Activated naive CD8-positive, alpha-beta T cell treated with anti-CD3 and anti-CD28 coated beads, Interleukin-2, amount 50 U/mL, for 16 hours (primary cell): ENCODE measurements at places on chromosomes 13 and 19.

- no peak for DNase-seq
Observed at GRCh38 chr13:32857689-32858088, 158.5 kb upstream of the KL start.

DNA sequence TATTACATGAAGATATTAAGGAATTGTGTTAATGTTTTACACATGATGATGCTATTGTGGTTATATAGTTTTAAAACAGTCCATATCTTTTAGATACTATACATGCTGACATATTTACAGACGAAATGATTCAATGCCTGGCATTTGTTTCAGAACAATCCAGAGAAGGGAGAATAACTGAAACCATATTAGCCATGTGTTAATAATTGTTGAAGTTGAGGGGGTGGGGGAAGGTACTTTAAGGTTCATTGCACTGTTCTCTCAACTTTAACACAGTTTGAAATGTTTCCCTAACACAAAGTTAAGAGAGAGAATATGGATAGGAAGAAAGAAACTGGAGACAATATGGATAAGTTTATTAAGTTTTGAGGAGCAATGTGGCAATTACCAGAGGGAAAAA is 5.8 kb downstream of the CRYL1 start:
- DNase-seq, result no peak

DNA sequence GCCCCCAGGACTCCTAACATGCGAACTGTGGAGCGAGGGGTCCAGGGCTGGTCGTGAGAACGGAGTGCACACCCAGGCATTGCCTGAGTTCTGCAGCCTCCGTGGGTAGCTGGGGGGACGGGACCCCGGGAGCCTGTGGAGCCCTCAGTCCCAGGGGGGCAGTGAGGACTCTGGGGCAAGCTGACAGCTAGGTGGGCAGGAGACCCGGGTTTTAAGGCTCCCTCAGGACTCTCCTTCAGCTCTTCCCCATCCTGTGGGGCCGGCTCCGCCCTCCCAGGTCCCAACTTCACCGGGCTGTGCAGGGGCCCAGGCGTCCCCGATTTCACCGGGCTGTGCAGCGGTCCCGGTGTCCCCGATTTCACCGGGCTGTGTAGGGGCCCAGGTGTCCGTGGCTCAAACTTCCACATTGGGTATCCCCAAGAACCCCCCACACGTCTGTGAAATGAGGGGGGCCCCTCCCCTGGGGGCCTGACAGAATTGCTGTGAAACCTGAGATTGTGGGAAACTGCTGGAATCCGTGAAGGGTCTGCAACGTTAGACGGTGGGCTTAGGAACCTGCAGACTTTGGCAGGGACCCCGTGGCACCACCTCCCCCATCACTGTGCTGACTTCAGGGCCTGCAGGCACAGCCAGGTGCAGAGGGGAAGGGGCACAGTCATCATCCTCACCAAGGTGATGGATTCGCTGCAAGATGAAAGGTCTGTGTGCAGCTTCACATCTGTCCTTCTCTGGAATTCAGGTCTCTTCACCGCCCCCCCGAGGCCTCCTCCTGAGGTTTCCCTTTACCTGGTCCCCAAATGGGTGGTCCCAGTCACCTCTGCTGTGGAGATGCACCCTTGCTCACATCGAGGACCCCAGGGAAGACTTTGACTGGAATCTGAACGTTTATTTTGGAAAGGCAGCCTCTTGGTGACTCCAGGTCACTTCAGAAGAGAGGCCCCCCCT is 73.2 kb upstream of the MCF2L start:
- no peak for DNase-seq

DNA sequence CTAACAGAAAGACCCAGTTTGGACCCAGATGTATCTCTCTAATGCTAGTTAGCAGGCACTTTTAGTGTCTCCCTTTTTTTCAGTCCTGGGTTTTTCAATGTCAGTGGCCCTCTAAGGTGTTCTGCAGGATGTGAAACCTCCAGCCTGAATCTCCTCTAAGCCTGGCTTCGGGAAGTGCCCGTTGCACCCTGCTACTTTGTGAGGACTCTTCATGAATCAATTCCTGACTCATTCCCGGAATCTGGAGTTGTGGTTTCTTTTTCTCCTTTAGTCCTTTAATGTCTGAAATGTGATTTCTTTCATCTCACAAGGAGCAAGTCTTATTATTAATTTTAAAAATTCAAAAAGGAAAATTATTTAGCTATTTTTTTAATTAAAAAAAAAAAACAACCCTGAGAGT is 116.0 kb downstream of the ZNF536 start:
- DNase-seq, result no peak

- no peak for DNase-seq
Observed at GRCh38 chr19:38657633-38658222, 10.3 kb downstream of the ACTN4 start.

- no peak for DNase-seq
Observed at GRCh38 chr19:40452016-40452415, 7.9 kb upstream of the SERTAD3 start.

GRCh38 chr19:44367024-44367423 is 10.5 kb upstream of the ZNF112 start:
- DNase-seq, result no peak

GRCh38 chr13:46522748-46523030 is 30.3 kb upstream of the LRCH1 start:
- DNase-seq, result no peak

DNA sequence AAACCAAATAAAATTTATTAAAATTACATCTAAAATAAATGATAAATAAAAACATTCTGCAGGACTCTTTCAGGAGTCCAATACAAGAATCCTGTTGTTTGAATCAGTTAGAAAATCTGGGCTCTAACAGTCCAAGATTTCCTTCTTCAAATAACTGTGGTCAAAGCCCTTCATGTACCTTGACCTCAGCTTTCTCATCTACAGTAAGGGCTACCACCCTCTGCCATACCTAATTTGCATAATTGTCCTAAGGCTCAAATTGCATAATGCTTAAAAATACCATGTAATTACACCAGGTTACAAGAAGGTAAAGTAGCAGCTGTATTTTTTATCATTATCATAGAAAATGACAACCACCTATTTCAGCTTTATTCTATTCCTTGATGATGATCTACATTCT is 54.3 kb downstream of the XPO4 start:
- DNase-seq, result no peak
